ENCODE measurements at places on chromosomes 6 and 20. TPM values are rescaled to one million over a fixed set of nuclear protein-coding genes. Genes with fewer than 3 reads are reported as not detected.

CALHM4 gene
- not detected for total RNA-seq

SYNJ2 gene
- 22.2 TPM for total RNA-seq

SULF2 gene
- 104 TPM for total RNA-seq

SMLR1 gene
- total RNA-seq = 0.79 TPM

PREX1 gene
- total RNA-seq = 3.7 TPM
